Stimulated activated CD4-positive, alpha-beta T cell treated with anti-CD3 and anti-CD28 coated beads, Interleukin-12 subunit alpha, Interleukin-12 subunit beta, amount 100 ng/mL, for 4 hours (primary cell): ENCODE measurements at places on chromosomes 16 and 17.

- no peak for DNase-seq
Observed at GRCh38 chr17:30308406-30308805, 16.7 kb upstream of the BLMH start.

DNA sequence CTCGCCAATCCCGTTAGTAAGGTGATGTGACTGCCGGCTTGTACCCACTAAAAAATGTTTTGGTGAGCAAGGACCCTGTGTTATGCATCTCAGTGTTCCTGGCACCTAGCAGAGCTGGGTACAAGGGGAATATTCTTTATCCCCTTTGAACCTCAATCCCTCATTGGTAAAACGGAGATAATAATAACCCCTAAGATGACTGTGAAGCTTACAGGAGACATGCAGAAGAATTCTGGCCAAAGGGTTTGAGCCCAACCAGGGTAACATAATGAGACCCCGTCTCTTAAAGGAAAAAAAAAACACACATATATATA lies 896 bp downstream of the GGA2 start:
- DNase-seq, result no peak

- no peak for DNase-seq
Observed at GRCh38 chr16:85286951-85287814, 174.9 kb upstream of the CIBAR2 start.

DNA sequence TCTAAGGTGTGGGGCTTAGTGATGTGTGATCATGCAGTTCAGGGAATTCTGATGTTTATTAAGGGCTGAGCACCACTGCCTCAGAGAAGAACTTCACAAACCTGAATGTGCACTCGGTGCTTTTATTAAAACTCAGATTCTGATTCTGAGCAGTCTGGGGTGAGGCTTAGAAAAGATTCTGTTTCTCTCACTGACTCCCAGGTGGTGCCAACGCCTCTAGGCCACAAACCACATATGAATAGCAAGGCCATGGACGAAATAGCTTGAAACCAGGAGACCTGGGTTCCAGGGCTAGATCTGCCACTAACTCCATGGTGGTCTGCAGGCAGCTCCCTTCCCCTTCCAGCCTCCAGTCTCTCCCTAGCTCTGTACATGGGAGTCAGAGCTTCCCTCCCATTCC lies 169.1 kb downstream of the HS3ST3B1 start:
- no peak for DNase-seq

DNA sequence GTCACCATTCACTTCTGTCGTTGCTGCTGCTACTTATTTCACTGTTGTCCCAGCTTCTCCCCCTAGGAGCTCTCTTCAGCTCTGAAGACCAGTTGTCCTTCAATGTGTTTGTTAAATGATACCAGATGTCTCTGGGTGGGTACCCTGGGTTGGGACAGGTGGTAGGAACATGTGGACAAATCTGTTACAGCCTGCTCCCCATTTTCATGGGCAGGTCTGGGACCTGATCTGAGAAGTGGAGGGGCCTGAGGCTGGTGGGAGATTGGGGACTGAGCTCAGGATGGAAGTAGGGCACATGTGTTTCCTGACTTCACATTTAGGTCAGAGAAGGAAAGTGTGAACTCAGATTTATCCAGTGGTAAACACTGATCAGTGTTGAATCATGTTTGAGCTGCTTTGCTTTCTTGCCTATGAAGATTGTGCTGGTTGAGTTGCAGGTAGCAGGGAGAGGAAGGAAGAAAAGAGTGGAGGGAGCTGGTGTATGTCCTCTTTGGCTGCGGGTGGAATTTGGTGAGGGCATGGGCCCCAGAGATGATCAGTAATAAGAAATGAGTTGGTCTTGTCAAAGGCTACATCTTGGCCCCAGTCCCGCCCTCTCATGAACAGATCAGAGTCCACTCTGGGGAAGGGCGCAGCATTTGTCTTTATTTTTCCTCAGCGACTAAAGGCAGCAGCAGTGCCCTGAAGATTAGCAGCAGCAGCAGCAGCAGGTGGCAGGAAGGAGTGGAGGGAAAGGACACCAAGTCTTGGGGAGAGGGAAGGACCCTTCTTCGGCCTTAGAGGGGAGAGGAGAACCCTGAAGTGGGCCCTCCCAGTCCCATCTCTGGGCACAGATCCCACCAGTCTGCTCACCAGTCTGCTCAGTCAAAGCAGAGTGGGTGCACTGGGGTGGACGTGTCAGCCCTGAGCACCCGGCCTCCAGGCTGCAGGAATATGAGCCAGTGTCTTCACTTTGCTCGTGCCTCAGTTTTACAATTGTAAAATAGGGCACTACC lies 6.1 kb upstream of the EFTUD2 start:
- no peak for DNase-seq

GRCh38 chr16:19210968-19211367 lies 42.9 kb downstream of the SYT17 start:
- no peak for DNase-seq

DNA sequence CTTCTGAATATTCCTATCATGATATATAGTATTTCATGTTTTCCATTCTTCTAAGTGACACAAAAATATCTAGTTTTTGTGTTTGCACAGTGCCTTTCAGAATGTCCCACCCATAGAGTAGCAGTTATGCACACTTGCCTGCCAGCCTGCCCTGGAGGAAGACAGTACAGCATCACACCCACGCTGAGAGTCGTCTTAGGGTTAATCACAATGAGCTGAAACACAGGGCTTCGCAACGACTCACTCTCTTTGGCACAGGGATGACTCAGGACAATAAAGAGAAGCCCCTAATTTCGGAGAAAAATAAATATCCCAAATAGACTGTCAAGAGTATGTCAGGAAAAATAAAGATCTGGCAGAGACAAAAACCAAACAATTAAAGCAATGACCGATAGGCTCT lies 11.6 kb upstream of the NDUFAB1 start:
- DNase-seq, result no peak

- no peak for DNase-seq
Observed at GRCh38 chr17:50598487-50598886, 36.2 kb upstream of the ABCC3 start.

- DNase-seq, result no peak
Observed at GRCh38 chr16:65665586-65665985, 543.7 kb upstream of the CDH11 start.

GRCh38 chr16:48279199-48279598 lies 31.9 kb upstream of the ABCC11 start:
- no peak for DNase-seq

DNA sequence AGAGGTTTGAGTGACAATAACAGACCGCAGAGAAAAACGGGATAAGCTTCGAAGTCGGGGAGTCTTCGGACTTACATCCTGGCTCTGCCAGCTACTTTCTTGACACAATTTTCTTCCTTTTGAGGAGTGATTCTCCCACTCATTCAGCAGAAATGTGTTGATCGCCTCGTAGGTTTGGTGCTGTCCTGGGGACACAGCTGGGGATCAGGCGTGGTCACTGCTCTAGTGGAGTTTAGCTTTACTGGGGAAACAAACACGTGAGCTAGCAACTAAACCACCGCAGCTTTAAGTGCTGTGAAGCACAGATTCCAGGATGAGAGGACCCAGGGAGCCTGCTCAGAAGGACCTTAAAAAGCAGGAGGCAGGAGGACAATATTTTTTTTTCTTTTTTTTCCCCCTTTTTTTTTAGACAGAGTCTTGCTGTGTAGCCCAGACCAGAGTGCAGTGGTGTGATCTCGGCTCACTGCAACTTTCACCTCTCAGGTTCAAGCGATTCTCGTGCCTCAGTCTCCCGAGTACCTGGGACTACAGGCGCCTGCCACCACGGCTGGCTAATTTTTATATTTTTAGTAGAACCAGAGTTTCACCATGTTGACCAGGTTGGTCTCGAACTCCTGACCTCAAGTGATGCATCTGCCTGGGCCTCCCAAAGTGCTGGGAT lies 858 bp downstream of the NUBP1 start:
- no peak for DNase-seq

- no peak for DNase-seq
Observed at GRCh38 chr17:67229109-67229955, 15.7 kb downstream of the HELZ start.

DNA sequence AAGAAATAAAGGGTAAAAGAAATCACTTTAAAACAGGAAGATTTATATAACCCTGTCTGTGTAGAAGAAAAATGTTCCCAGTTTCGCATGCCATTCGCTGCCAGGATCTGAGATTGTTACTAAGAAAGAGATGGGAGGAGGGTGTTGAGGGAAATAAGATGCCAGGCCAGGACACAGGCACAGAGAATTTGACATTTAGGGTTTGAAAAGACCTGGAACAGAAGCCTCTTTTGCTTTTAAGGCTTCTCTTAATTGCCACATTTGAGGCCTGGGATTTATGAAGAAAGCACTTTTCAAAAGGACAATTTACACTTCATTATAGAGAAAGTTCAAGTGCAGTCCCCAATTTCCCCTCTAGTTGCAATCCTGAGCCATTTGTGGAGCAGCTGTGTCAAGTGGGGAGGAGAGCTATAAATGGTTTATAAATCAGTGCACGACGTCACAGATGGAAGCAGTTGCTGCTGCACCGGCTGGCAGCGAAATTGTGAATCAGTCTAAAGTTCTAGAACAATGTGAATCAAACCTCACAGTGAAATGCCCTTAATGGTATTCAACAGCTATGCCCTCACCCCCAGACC lies 26.5 kb upstream of the C16orf87 start:
- DNase-seq, result no peak

DNA sequence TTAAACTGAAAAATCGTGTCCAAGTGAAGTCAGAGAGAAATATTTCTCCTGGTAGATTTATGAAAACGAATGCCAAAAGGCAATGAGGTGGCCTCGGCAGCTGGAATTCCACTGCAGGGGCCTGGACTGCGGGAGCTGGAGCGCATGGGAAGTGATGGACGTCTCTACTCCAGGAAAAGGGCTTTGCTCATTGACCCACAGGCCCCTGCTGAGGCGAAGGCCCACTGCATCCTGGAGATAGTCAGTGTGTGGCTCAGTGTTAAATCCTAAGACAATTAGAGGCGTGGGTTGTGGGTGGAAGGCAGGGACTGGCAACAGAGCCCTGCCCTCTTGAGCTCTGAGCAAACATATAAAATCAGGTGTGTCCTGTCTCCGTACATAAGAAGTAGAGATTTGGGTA lies 191.4 kb downstream of the SLC39A11 start:
- no peak for DNase-seq

DNA sequence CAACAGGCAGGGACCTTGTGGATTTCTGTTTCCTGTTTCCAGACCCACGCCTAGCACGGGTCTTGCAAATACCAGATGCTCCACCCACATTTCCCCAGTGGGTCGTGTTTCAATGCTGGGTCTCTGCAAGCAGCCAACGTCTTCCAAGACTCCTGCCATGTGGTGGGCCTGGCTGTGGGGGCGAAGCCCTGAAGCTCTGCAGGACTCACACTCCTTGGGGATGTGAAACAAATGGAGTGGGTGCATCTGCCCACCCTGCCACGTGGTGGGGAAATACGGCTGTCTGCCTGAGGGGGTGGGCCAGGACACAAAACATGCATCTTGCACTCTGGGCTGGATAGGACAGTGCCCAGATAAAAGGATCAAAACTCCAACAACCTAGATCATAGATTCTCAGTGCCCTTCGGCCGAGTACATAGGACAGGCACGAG lies 32.6 kb downstream of the FA2H start:
- DNase-seq, result no peak

- no peak for DNase-seq
Observed at GRCh38 chr16:20897922-20898321, 2.2 kb downstream of the DCUN1D3 start.

DNA sequence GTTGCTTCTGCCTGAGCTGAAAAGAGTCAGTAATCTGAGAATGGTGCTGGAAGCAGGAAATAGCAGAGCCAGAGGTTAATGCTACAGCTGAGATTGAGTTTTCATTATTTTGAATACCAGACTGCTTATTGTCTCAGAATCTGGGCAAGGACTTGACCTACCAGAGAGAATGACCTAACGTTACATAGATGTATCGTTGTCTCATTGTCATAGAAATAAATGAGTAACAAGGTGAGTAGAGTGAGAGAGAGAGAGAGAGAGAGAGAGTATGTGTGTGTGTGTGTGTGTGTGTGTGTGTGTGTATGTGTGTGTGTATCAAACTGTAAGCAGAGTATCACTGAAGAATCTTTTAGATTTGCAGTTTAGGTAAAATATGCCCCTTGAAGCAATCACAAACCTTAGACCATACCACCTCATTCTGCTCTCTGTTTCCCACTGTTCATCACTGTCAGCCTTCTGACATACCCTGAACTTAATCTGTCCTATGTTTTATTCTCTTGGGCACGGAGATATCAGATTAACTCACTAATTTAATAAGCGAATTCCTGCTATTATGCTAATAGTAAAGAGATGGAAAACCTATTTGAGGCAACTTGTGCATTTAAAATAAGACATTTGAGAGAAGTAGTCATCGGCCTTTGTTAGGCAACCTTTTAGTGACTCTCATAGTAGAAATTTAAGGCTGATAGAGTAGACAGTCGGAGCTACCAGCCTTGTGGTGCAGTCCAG lies 87.8 kb downstream of the CYB561 start:
- no peak for DNase-seq

DNA sequence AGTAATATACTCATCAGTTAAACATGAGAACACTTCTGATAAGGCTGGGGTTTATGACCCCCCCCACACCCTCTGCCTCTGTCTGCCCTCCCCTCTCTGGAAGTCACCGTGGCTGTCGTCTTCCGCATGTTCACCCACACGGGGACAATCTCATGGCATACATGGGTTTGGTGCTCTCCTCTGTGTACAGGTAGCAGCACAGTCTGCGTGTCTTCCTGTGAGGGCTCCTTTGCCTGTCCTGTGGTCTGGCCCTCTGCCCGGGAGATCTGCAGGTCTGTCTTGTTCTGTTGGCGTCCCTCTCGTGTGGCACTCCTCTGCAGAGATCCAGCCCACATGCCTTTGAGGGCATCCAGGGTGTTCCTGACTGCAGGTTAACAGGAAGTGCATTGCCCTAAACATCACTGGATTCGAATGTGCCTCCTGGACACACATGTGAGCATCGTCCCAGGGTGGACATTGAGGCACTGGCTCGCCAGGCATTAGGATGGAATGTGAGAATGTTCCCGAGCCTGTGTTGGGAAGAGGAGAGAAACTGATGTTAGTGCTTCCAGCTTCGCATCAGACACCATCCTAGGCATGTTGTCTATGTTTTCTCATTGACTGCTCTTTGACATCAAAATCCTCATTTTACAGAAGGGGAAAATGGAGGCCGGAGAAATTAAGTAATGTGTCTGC lies 54.5 kb downstream of the NKD1 start:
- peak; percentile 16 for DNase-seq

DNA sequence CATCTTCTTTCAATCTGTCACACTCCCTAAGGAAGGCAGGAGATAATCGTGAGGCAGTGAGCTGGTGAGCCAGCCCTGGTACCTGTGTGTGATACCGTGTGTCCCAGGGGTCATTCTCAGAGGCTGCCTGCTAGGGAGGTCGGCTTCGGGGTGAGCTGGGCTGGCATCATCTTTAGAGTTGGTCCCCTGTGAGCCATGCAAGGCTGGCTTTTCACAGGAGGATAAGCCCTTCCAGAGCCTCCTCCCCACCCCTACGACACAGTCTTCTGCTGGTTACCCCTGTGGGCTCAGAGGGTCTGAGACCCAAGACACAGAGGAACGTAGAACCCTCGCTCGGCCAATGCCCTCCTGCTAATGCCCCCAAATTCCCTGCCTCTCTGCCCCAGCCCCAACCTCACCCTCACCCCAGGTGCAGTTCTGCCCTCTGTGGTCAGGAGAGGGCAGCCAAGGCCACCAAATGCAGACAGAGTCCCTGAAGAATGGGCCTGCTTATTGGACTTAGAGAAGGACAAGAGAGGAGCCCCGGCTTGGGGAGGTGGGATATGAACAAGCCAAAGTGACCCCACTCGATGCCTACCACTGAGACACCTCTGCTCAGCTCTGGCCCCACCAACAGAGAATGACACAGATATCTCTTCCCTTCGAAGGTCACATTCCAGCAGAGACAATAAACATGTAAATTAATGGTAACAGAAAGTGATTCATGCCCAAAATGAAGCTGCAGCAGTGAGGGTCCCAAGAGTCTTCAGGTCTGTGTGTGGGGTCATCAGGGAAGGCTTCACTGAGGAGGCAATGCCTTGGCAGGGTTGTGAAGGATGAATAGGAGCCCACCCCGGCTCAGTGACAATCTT lies 80.8 kb upstream of the CCL1 start:
- no peak for DNase-seq
